Neural cell (in vitro differentiated cells): ENCODE measurements at places on chromosomes 5 and 9. TPM values are rescaled to one million over a fixed set of nuclear protein-coding genes. Genes with fewer than 3 reads are reported as not detected.

The LPAR1 gene
- polyA plus RNA-seq: 0.32 and 0.54 TPM in 2 replicates

The LHX3 gene
- polyA plus RNA-seq: not detected in 2 replicates

The LCP2 gene
- not detected in 2 replicates for polyA plus RNA-seq

The BTNL3 gene
- not detected in 2 replicates for polyA plus RNA-seq

The CTNND2 gene
- polyA plus RNA-seq: 67.0 and 67.6 TPM in 2 replicates

The TYRP1 gene
- polyA plus RNA-seq: not detected in 2 replicates

The CAMK4 gene
- polyA plus RNA-seq: 15.6 and 16.6 TPM in 2 replicates

The CRB2 gene
- polyA plus RNA-seq: 0.32 and 0.70 TPM in 2 replicates

The KCTD16 gene
- 7.1 and 7.2 TPM in 2 replicates for polyA plus RNA-seq

The INSYN2B gene
- polyA plus RNA-seq: 0.37 and 5.5 TPM in 2 replicates

The SLC36A2 gene
- not detected in 2 replicates for polyA plus RNA-seq

The NMUR2 gene
- polyA plus RNA-seq: not detected in 2 replicates

The TPPP gene
- 9.9 and 14.3 TPM in 2 replicates for polyA plus RNA-seq

The TTC39B gene
- polyA plus RNA-seq: 2.8 and 2.9 TPM in 2 replicates

The PCDH12 gene
- polyA plus RNA-seq: not detected in 2 replicates

The HSPA5 gene
- polyA plus RNA-seq: 17.6 and 20.7 TPM in 2 replicates

The CDKN2A gene
- polyA plus RNA-seq: not detected in 2 replicates

The PRRX2 gene
- not detected in 2 replicates for polyA plus RNA-seq

The FOXD1 gene
- not detected in 2 replicates for polyA plus RNA-seq

The NR5A1 gene
- polyA plus RNA-seq: 0.09 and 2.4 TPM in 2 replicates

The NDUFS6 gene
- polyA plus RNA-seq: 72.0 and 73.5 TPM in 2 replicates

The IFNA21 gene
- polyA plus RNA-seq: not detected in 2 replicates

The MUSK gene
- polyA plus RNA-seq: not detected in 2 replicates

The MLANA gene
- polyA plus RNA-seq: not detected in 2 replicates
